ENCODE measurements at places on chromosomes 11 and 22.

GRCh38 chr11:70872955-70873735 is 379.2 kb downstream of the SHANK2 start:
- DNase-seq = peak; percentile 57

GRCh38 chr11:131615611-131616010 is 245.2 kb downstream of the NTM start:
- DNase-seq = no peak

- DNase-seq = no peak
Observed at GRCh38 chr11:30245621-30246020, 14.8 kb downstream of the FSHB start.

- DNase-seq = no peak
Observed at GRCh38 chr22:36430863-36431262, 43.1 kb upstream of the MYH9 start.

GRCh38 chr11:69335781-69336405 is 41.9 kb downstream of the MYEOV start:
- DNase-seq = no peak

- DNase-seq = no peak
Observed at GRCh38 chr22:47883757-47884156, 1121.3 kb downstream of the TBC1D22A start.

GRCh38 chr11:76506833-76507232 is 62.0 kb downstream of the EMSY start:
- DNase-seq = no peak

GRCh38 chr11:95134491-95134890 is 44.8 kb downstream of the ENDOD1 start:
- no peak for DNase-seq

- DNase-seq = no peak
Observed at GRCh38 chr11:13344818-13345217, 67.2 kb downstream of the BMAL1 start.

GRCh38 chr11:100940111-100940510 is 189.5 kb downstream of the PGR start:
- no peak for DNase-seq

GRCh38 chr11:119805663-119806062 is 76.7 kb upstream of the NECTIN1 start:
- no peak for DNase-seq

DNA sequence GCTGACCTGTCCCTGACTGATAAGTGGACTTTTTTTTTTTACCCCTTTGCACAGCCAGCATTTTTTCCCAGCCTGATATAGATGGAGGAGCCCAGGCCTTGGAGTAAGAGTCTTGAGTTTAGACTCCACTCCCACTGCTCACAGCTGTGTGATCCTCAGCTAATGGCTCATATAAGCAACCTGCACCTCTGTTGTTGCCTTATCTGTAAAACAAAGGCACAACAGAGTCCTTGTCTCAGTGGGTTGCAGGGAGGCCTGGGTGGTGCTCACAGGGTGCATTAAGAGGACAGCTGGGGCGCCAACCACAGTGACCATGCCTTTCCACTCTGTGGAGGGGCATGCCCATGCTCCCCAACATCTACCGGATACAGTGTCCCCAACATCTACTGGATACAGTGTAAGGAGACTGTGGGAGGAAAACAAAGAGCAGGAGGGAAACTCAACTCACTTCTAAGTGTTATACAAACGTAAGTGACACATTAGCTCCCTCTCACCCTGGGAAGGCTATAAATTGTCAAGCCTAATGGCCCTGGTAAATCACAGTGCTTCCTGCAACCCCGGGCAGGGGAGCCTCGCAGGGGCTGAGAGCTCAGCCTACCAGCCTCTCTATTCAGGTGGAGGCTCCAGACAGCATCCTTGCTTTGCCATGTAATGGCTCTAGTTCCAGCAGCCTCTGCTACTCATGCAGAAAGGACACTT is 109.5 kb downstream of the TENM4 start:
- no peak for DNase-seq

DNA sequence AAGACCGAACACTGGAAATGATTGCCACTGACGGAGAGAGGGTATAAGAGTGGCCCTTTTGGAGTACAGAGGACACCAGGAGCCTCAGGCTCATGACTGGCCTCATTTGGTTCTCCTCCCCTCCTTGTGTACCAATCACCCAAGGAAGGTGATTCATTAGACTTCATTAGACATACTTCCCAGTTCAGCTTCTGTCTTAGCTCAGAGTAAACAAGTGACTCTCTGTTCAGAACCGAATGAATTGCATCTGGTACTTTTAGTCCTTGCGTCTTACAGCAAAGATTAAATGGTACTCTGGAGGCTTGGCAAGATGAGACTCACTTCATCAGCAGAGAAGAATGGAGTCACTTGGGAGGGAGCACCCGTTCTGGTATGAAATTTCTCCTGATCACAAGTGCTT is 75.2 kb downstream of the ZNRF3 start:
- no peak for DNase-seq

- no peak for DNase-seq
Observed at GRCh38 chr11:83694191-83694910, 408.2 kb upstream of the CCDC90B start.

- no peak for DNase-seq
Observed at GRCh38 chr22:34501366-34501965, 564.5 kb upstream of the ISX start.

GRCh38 chr11:123478352-123478987 is 48.4 kb downstream of the GRAMD1B start:
- peak; percentile 64 for DNase-seq

GRCh38 chr11:61912530-61912898 is 4.9 kb downstream of the RAB3IL1 start:
- peak; percentile 2 for DNase-seq

DNA sequence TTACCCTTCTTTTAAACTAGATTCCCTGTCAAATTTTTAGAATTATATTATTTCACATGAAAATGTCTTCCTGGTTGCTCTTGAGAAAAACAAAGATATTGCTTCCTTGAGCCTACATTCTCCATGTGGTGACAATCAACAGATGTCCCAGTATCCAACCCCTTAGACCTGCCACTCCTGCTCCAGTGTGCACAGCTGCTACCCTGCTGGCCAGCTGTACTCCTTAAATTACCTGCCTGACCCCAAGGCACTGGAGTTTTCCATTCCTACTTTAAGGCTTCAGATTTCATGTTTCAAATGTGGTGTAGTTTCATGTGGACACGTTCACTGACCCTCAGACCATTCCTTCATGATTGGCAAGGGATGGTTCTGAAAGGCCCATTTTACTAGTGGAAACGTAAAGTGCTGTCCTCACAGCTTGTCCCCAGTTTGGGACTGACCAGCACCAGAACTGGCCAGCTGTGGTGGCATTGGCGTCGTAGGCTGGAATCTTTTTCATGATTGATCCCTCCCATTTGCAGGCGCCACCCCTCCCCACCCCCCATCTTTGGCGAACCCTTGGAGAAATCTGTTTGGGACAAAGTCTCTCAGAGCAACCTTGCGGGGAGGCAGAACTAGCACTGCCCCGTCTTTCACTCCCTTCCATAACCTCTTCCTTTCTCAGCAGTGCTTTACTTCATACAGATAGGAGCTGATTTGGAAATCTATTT is 123.5 kb downstream of the DBX1 start:
- no peak for DNase-seq

- peak; percentile 18 for DNase-seq
Observed at GRCh38 chr11:20544603-20545237, 54.7 kb upstream of the SLC6A5 start.

- no peak for DNase-seq
Observed at GRCh38 chr22:31282748-31283468, 9.4 kb downstream of the PIK3IP1 start.

DNA sequence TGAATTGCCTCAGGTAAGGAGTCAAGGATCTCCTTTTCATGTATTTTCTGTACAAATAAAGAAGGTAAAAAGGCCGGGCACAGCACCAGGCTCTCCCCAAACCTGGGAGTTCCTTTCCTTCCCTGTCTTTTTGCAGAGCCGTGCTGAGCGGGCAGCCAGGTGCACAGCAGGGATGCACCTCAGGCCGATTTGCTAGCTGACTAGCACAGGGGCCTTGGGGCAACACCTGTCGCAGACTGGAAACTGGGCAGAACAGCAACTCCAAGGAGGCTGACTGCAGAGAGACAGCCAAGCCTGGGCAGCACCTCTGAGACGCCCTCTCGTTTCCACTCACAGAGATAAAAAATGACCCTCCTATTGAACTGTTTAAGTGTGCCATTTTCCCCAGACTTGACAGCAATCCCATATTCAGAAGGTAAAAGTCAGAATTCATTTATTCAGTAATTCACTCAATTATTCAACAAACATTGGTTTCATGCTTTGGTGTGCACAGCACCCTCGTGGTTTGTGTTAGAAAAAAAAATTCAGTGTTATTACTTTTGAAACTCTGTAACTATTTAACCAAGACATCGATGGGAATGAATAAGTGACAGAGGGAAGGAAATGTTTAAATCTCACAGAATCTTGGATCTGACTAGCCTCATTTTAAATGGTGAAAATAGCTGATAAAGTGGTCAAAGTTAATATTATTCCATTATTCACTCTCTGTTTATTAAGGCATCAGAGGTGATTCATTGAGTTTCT is 120.9 kb downstream of the GALNT18 start:
- DNase-seq = peak; percentile 60

DNA sequence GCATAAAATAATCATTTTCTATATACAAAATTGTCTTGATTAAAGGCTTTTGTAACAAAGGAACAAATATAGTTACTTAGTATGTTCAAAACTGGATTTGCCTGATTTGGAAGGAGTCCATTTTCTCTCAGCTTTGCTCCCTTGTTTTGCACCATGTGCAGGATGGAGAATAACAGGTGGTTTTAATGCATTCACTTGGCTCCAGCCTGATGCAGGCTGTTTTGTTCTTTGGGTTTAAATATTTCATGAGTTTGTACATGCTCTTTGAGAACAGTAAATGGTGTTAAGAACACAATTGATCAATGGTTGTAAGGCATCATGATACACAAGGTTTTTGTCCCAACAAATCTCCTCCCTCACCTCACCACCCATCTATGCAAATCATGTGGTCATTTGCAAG is 886.9 kb upstream of the CCDC90B start:
- DNase-seq = no peak

DNA sequence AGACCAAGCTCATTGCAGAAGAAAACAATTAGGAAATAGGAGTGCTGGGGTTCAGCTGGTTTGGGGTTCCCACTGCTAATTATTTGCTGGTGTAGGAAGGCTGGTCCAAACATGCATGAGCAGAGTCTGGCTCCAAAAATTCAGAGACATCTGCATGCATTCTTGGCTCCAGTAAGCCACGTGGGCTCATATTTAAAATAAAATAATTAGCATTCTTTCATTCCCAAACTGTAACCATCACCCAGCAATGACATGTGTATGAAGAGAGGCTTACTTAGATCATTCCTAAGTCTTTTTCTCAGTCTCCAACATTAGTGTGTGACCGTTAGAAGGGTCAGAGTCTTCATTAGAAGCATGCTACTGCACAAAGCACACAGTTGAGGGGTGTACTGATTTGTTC is 58.4 kb downstream of the EFCAB6 start:
- DNase-seq = no peak

DNA sequence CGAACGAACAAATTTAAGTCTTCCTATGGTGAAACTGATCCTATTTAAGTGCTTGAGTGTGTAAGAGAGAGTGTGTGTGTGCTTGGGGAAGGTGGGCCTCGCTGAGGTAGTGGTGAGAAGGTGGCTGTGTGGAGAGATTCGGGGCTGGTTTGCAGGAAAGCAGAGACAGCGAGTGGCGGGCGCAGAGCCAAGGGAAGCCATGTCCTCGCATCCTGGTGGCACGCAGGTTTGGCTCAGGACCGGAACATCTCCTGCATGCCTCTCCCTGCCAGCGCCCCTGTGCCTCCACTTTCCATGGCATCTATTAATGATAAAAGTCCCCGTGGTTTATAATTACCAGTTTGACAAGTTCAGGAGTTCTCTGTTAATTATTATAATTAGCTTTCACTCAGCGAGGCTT is 383.1 kb upstream of the CADM1 start:
- no peak for DNase-seq

DNA sequence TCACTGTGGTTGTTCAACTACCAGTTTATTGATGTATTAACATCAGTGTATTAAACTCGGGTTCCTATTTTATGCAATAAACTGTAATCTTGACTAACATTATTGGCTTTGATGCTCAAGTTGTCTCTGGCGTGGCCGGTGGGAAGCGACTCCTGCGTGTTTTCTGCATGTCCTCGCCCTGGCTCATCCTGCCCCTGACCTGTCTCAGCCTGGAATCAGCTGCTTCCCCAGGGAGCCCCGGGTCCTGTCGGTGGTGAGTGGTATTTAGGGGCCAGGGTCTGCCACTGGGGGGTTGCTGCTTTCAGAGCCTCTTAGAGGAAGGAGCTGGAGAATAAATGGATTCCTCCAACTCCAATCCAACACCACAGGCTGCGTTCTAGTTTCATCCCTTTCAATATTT is 22.5 kb downstream of the IFITM10 start:
- no peak for DNase-seq

DNA sequence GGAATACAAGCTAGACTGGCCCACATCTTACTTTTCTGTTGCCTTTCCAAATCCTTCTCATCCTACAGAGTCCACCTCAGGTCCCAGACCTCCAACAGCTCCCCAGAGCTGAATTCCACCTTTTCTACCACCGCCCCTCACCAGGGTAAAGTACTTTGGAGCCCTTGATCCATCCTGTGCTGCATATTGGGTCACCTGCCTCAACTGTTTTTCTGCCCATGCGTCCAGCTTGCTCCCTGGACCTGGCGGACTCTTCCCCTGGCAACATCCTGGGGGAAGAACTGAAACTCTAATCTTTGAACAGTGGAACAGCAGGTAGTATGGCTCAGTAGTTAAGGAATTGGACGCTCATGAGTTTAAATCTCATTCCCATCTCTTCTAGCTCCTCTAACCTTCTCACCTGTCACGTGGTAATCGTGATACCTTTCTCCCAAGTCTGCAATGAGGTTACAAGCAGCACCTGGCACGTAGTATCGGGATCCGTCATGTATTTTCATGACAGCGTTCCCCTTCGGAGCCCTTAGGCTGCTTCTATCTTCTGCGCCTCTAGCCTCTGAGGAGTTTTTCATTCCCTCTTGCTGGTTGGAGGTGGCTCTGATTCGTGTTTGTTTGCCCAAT is 98.1 kb downstream of the CEP164 start:
- DNase-seq = no peak

DNA sequence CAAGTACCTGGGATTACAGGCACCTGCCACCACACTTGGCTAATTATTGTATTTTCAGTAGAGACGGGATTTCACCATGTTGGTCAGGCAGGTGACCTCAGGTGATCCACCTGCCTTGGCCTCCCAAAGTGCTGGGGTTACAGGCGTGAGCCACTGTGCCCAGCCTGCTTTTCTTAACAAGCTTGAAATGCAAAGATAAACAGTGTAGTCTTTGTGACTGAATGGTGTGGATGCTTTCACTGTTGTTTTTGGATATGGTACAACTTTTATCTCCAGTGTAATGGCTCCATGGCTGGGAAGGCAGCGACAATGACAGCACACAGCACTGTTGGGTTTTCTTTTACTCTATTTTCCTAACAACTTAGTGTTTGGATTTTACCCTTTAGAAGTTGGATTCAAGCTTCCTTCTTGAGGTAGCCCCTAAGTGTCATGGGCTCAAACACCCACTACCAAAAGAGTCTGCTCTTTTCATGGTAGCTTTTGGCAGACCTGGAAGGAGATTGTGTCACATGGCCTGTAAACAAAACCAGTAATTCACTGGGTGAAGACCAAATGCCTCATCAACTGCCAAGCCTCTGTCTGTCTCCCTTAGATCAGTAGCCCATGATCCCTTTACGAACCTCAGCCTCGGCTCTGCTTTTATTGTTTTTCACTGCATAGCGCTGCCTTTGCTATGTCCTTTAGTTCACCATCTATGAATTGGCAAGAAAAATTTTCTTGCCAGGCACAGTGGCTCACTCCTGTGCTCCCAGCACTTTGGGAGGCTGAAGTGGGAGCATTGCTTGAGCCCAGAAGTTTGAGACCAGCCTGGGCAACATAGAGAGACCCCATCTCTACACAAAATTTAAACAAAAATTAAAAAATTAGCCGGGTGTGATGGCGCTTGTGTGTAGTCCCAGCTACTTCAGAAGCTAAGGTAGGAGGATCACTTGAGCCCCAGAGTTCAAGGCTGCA is 6.4 kb downstream of the VPS51 start:
- no peak for DNase-seq

Measured in WTC11 (cell line).